ENCODE measurements at places on chromosomes 2 and 18.
A peak's percentile ranks its signal among the peaks of the same experiment; 100 is the strongest.

GRCh38 chr2:100895934-100896685 is 76.2 kb downstream of the NPAS2 start:
- no peak for DNase-seq

- no peak for DNase-seq
These were observed 35.5 kb upstream of the TXNDC2 start for GRCh38 chr18:9850309-9850708.

DNA sequence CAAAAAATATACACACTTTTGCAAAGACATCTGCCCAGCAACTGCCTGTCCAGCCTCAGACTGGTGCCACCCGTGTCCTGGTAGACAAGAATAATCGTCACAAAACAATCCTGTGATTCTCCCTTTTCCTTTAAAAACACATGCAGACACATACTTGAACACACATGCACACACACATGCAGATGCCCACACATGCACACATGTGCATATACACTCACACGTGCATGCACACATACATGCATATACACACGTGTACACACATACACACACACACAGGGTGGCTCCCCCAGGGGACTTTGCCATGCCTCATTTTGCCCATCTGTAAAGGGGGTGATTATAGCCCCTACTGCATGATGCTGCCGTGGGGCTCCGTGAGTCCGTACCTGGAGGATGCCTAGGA is 24.9 kb upstream of the ALPP start:
- DNase-seq: no peak

DNA sequence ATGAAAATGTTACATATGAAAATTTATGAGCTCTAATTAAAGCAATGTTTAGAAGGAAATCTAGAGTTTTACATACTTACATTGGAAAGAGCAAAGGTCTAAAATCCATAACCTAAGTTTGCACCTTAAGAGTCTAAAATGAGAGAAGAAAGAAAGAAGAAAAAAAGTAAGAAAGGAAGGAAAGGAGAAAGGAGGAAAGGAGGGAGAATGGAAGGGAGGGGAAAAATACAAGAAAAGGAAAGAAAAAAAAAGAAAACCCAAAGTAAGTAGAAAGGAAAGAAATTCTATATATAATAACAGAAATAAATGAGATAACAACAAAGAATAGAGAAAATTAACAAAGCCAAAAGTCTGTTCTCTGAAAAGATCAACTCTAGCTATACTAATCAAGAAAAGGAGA is 122.6 kb downstream of the BCL2L11 start:
- DNase-seq: no peak

- DNase-seq: no peak
These were observed 212.0 kb downstream of the CPS1 start for GRCh38 chr2:210768329-210768910.

GRCh38 chr2:46690825-46691224 is 211.5 kb downstream of the TMEM247 start:
- DNase-seq: no peak

DNA sequence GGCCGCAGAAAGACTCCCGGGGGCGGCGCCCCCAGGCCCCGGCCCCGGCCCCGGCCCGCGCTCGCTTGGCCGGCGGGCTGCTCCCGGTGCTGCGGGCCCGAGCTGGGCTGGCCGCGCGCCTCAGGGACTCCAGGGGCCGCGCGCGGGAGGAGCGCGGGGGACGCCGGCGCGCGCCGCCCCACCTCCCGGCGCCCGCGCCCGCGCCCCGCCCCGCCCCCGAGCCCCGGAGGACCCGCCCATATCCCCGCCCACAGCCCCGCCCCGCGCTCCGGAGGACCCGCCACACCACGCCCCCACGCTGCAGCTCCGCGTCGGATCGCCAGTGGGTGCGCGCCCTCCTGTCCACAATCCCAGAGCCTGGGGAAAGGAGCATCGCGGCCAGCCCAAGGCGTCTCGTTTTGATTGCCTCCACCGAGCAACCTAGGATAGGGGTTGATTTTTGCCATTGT is at the start of gene PARD6G:
TSS of gene PARD6G (minus strand) at position 122 of the 449 bp plus-strand sequence. CDS start 166 bp downstream, outside the sequence.
- DNase-seq: peak; percentile 36

DNA sequence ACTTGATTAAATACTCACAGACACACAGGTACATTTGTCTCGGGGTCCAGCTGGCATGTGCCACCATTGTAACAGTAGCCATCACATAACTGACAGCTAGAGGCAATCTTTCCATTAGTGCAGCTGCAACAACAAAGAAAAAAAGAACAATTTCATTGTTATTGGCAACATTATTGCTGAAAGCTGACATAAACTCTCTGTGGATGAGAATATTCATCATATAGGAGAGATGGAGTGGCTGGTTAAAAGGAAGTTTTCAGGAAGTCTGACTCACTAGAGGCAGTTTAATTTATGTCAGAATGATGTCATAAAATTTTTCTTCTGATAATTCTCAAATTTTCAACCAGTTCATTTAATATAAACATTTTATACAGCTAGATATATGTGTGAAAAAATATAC is 1490.0 kb upstream of the NXPH2 start:
- no peak for DNase-seq

DNA sequence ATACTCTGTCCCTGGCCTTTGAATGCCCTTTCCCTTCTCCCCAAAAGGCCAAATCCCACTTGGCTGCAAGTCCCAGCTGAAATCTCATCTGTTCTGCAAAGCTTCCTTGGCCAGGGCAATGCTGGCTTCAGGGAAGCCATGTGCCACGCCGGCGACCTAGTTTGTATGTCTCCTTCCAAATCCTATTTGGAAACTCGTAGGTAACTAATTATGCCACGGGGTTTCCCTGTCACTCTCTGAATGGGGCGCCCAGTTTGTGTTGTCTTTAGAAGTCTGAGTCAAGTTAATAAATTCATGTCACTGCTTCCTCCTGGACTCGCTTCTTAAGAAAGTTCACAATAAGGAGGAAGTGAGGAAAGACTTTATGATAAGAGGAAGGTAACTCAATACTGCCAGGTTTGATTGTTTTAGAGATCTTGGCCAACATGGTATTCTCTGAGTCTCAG is 19.1 kb downstream of the FHL2 start:
- DNase-seq: no peak

DNA sequence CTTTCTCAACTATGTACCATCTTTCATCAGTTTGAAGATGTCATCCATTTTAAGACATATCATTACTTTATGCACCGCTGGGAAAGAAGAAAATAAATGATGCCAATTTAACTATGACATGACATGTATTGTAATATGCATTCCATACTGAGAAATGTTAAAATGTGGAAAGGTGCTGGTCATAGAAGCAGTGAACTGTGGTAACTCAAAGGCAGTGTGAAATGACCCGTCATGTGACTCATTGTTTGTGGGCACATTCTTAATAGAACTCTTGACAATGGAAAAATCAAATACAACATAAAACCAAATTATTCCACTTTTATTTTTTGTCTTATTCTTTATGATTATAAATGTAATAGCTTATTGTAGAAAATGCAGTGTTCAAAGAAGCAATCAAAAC is 455.0 kb upstream of the ST6GAL2 start:
- DNase-seq: no peak

DNA sequence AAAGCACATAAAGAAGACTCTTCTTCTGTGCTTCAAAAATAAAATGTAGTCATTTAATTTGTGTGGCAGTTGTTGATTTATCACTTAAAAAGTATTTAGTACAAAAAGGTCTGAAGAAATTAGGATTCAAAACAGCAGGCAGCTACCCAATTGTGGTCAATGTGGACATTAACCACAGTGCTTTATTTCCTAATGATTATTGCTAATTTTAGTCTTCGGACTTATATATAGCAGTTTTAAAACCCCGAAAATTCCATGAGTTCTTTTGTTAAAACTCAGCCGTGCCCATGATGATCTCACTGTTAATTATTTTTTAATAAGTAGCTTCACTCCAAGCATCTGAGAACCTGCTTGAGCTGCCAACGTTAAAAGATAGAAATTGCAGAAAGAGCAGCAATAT is 594.3 kb downstream of the STK39 start:
- DNase-seq: no peak

GRCh38 chr2:20167356-20167755 is 57.6 kb downstream of the SDC1 start:
- no peak for DNase-seq

DNA sequence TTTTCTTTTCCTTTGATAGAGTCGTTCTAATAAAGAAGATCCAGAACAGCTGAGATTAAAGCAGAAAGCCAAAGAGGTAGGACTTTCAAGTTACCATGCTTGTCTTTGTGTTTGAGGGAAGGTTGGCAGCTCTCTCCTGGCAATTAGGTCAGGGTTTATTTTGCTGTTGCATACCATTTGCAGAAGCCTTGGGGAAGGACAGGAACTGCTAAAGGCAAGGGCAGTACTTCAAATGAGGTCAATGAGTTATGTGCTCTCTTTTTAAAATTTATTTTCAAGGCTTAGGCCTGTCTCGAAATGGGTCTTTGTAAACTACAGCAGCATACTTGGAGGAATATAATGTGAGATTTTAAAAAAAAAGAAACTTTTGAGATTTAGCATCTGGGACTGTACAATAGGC is 108.9 kb downstream of the TAF4B start:
- DNase-seq: no peak

DNA sequence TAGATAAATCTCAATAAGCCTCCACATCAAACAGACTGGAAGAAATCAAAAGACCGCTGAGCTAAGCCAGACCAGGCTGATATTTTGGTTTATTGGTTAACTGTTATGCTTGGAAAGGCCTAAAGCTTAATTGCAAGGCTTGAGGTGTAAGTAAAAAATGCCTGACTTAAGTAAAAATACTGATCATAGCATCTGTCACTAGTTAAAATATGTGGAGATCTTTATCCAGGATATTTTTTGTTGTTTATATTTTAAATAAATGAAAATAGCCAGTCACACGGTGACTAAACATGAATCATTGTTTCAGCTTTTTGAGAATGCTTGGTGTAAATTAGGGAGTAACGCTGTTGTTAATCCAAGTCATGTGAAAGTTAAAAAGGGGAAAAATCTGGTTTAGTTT is 127.9 kb downstream of the THADA start:
- no peak for DNase-seq

GRCh38 chr2:71704131-71704561 is 250.8 kb downstream of the DYSF start:
- no peak for DNase-seq

GRCh38 chr2:230227216-230227615 is 1.7 kb downstream of the SP140 start:
- no peak for DNase-seq

GRCh38 chr2:178101321-178102079 is 10.7 kb upstream of the RBM45 start:
- DNase-seq: no peak

DNA sequence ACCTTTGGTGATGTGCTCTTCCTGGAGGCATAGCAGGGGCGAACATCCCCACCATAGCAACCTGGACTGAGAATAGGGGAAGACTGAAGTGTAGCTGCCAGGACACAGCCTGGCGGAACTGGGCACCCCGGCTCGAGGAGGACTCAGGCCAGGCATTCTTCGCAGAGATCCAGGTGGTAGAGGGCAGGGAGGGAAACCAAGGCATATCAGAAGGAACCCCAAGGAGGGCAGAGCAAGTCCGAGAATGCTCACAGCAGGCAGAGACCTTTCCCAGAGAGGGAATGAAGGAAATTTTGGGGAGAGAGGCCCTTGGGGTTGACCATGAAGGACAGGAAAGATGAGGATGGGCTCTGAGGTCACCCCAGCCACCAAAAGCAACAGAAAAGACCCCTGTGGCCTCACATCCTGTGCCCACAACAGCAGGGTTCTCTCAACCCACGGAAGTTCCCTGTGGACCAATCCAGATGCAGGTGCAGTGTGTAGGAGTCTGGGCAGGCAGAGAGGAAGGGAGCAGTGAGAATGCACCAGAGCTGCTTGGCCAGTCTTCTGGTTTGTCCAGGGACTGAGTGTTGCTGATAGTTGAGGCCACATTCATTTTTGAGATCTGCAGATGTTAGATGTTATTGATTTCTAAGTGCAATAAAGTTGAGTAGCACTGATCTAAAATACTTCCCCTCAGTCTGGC is 136.9 kb downstream of the PXDN start:
- no peak for DNase-seq

- DNase-seq: no peak
These were observed 559.5 kb upstream of the GCFC2 start for GRCh38 chr2:76270096-76270710.

GRCh38 chr18:7812431-7813063 is 245.4 kb downstream of the PTPRM start:
- no peak for DNase-seq

DNA sequence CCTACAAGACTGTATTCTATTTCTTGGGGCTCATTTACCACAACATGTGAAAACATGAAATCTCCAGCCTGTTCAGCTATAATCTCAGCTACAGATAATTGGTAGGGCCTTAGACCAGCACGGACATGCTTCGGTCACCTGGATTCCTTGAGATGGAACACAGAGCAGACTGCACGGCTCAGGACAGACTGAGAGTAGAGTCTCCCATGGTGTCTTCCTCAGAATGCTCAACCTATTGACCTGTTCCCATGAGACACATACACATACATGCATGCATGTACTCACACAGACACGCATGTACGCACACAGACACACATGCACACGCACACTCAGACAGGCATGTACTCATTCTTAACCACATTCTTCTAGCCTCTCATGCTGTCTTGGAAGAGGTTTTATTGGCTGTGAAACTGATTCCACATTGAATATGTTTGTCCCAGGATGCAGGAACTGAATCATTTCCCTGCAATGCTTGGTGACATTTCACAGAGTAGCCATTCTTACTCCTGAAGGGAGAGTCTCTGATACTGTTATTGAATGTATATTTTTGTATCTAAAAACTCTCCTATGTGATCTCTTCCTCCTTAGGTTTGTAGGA is 23.5 kb upstream of the BZW1 start:
- DNase-seq: no peak

- DNase-seq: no peak
These were observed 98.7 kb downstream of the COL6A3 start for GRCh38 chr2:237315170-237315828.

GRCh38 chr2:140454717-140455116 is 1674.5 kb upstream of the NXPH2 start:
- DNase-seq: no peak

DNA sequence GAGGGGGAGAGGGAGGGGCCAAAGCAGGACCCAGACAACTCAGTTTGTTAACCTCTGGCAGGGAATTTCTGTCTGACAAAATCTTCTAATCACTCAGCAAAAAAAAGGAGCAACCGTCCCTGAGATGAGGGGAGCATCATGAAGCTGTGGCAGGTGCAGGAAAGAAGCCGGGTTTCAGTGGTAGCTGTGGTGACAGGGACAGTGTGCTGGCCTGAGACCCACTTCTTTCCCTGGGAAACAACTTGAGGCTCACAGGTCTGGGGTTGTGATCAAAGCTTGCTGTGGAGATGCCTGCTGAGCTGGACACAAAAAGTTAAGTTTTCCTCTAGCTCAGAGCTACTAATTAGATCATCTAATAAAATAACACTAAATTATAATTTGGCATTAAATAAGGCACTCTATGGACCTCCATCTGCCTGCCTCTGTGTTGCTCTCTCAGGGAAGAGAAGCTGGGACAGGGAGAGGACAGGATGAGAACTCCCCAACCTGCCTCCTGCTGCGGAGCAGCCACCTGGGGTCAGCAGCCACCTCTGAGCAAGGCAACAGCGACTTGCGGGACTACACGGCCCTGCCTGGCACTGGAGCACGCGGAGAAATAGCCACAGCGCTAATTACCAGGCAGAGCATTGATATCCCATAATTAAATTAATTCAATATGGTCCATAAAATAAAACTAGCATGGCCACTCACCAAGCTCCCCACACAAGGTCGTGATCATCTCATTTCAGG is 104.6 kb upstream of the TEX51 start:
- no peak for DNase-seq

Measured in NCI-H510A treated with DMSO at 0.1 percent for 48 hours (cell line).